ENCODE measurements at places on chromosomes 7 and 10.

DNA sequence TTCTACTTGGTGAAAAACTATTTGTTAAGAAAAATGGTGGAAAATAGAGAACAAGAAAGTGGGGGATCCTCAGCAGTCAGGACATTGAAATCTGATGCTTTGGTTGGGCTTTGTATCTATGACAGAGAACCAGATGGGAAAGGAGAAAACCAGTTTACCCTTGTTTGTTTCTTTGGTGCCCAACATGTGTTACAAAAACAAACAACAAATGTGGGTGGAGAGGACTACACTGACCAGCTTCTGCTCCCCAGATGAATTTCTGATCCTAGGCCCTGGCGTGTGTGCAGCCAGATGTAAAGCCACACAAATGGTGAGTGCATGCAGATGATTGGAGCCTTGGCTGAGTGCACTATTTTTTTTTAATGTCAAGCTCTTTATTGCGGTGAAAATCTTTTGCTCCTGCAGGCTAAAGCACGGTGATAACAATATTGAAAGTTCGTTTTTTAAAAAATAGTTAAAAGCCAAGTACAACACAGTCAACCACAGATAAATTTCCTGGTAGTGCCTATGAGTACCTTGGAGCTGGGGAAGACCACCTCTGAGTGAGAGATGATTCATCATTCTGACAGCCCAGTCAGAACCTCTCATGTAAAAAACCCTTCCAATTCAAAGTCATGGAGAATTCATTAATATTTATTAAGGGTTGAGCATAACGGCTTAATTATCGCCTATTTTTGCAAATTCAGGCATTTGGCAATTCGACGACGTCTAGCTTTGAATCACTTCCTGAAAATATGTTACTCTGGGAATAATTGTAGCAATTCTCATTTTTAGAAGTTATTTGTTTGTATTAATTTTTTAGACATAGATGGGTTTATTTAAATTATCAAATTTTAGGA lies 163.7 kb downstream of the AGMO start:
- no peak for DNase-seq

- DNase-seq = peak; percentile 21
These were observed 1421.2 kb upstream of the CELF2 start for GRCh38 chr10:9596368-9596920.

- no peak for DNase-seq
These were observed 36.8 kb upstream of the ARMS2 start for GRCh38 chr10:122417667-122418066.

- peak; percentile 74 for DNase-seq
These were observed 98.0 kb upstream of the ZNF722 start for GRCh38 chr7:63900394-63901203.

- peak; percentile 16 for DNase-seq
These were observed 49.4 kb downstream of the TEX36 start for GRCh38 chr10:125633517-125633999.

- no peak for DNase-seq
These were observed 30.2 kb downstream of the ALOX5 start for GRCh38 chr10:45404087-45404769.

GRCh38 chr10:92470026-92470425 lies 103.9 kb downstream of the IDE start:
- DNase-seq = no peak

GRCh38 chr10:115854740-115855435 lies 418.1 kb downstream of the GFRA1 start:
- DNase-seq = no peak

DNA sequence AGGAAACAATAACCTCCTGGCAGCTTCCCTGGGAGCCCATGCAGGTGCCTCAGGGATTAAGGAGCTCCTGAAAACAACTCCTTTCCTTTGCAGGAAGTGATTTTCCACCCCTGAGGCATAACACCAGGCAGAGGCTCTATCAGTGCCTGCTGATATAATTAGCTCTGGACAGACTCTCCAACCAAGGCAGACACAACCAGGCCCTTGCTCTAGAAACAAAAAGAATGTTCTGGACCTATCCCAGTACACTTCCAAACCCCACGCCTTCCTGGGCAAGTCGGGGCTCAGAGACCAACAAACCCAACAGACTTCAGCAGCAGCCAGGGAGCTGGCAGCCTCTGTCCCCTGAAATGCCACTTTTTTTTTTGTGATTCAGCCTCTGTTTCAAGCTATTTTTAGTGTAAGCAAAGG lies 247.1 kb downstream of the KCNMA1 start:
- DNase-seq = no peak

DNA sequence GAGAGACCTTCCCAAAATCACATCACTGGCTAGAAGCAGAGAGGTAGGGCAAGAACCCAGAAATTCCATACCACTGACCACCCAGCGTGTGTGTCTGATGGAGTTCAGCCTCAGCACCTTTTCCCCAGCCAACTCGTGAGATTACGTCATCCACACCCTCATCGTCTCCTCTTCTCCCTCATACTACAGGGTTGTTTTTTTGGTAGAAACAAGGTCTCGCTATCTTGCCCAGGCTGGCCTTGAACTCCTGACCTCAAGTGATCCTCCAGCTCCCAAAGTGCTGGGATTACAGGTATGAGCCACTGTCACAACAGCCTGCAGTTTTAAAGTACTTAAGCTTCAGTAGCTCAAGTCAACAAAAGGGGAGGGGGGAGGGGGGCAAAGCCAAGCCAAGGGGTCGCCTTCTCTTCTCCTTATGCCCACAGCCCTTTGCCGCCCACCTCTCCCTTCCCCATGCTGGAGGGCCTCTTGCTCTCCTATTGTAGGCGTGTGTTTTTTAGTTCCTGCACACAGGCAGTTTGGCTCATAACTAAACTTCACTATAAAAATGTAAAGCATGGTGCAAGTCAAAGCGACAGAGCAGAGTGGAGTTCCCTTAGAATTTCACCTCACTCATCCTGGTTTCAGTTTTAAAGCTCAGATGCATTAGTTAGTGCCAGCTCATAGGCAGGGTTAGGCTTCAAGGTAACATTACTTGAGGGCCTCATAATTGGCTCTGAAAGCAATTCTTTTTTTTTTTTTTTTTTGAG lies 5.2 kb upstream of the PRDX3 start:
- no peak for DNase-seq

DNA sequence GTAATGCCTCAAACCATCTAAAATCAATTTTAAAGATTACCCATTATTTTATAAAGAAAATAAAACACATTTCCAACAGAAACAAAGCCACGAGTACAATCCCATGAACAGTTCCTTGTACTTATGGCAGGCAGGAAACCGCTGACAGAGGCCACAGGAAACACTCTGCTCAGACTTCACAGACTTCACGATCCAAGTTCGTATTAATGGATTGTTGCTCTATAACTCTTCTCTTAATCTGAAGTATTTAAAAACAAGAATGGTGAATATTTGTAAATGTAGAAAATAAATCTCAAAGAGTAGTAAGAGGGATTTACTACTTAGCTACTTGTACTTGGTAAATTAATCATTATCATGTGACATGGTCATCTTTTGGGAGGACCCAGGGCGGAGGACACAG lies 78.3 kb downstream of the SNX10 start:
- DNase-seq = no peak

- no peak for DNase-seq
These were observed 8.5 kb downstream of the RASSF4 start for GRCh38 chr10:44968091-44968490.

Data from NCI-H774 (cell line).